ENCODE measurements at places on chromosomes 16 and 17.

GRCh38 chr17:68776451-68776850 is 175.3 kb upstream of the FAM20A start:
- DNase-seq = no peak

GRCh38 chr17:64158406-64158805 is 28.5 kb upstream of the ERN1 start:
- DNase-seq = no peak

GRCh38 chr17:82320140-82320840 is 2.9 kb upstream of the CD7 start:
- no peak for DNase-seq

DNA sequence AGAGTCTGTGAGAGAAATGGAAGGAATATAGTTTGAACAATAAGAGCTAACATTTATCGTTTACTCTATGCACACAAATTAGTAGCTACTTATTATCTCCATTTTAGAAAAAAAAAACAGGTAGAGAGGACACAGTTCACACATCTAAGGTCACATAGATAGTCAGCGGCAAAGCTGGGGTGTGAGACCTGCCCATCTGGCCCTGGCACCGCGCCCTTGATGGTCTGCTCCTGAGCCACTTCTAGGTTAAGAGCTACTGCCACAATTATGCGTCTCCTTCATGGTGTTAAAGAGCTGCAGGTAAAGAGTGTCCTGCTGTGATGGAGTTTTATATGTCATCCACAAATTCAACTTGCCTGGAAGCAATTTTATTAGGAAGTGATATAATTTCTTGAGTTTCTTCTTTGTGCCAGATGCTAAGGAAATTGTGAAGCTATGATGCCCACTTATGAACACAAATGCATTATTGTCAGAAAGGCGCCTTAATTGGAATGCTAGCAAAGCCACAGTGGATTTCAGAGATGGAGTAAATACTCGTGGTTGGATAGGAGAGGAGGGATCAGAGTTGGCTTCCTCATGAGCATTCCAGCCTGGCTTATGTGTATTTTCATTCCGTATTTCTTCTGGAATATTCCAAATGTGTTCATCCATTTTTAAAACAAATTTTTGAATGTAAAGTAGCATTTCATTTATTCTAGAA is 21.3 kb upstream of the MFSD6L start:
- no peak for DNase-seq

- no peak for DNase-seq
Observed at GRCh38 chr16:48374255-48374654, 11.0 kb downstream of the SIAH1 start.

All from nephron progenitor cell (in vitro differentiated cells).